Psoas muscle (tissue), 8 donors: ENCODE measurements at places on chromosomes 3 and 15.

DNA sequence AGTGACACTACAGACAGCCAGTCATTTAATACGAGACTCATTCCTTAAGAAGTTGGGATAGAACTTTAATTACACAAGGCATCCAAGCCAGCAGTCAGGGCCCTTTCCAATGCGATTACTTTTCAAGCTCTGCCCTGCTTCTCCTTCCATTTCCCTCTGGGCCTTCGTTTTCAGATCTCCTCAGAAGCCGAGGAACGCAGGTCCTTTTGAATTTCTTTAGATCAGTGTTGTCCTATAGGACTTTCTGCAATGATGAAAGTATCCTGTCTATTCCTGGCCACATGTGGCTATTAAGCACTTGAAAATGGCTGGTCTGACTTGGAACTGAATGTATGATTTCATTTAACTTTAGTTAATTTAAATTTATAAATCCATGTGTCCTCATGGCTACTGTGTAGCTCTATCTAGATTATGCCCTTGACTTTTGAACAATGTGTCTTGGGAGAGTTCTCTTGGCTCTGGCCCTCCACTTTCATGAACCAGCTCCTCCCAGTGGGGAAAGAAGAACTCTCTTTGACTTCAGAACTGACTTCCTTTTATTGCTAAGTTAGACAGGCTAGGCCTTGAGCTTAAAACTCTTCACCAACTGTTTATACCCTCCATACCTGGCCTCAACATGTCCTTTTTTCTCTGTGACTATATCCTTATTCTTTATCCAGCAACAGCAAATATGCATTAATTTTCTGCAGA is 22.6 kb downstream of the TGFBR2 start:
- peak overlapping the region; percentile 25 for H3K4me3 ChIP-seq
- H3K27me3 ChIP-seq, result no peaks in the 10 kb centered on the region
- peak overlapping the region; percentile 83 for H3K27ac ChIP-seq
- H3K36me3 ChIP-seq, result no peaks in the 10 kb centered on the region
- peaks cover 78% of the 10 kb centered on the region for H3K4me1 ChIP-seq

DNA sequence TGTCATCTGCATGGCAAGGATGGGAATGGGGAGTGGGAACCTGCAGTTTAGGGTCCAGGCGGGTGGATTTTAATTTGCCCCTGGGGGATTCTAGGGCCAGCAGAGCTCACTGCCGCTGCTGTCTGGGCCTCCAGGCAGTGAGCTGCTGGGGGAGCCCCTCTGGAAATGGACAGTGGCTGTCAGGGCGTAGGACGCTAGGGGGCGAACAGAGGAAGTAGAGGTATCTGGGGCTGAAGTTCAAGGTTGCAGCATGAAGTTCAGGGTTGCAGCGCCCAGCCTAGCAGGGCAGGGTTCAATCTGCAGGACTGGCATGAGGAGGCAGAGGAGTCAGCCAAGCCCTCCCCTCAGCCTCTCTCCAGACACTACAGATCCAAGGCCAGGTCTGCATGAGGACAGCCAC is 49.5 kb downstream of the APBA2 start:
- no peak overlapping the region for H3K4me3 ChIP-seq
- DNase-seq, result no peak
- no peak overlapping the region for H3K27ac ChIP-seq
- H3K4me1 ChIP-seq, result no peaks in the 10 kb centered on the region
- H3K27me3 ChIP-seq, result peaks cover 4% of the 10 kb centered on the region

DNA sequence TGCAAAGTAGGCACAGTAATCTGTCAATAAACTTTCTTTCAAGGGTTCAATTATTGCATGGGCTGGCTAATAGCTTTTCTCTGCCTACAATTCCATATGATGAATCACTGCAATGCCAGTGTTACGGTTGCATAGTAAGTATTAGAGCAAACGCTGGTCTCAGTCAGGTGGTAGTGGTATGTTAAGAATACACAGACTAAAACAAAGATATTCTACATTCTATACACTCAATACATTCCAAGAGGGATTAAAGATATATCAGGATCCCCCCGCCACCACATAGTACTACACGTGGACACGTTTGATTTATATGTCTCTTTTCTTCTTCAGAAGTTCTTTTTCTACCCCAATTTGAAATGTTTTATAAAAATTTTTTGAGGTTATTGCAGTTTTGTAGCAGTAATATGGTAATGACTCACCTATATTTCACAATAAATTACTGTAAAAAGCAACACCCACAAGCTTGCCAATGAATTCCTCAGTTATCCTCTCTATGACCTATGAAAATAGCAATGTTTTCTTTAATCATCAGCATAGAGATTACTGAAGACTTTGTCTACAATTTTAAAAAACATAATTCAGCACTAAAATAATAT is 68.2 kb downstream of the CD200R1L start:
- no peaks in the 10 kb centered on the region for H3K36me3 ChIP-seq
- DNase-seq, result no peak
- peak overlapping the region; percentile 16 for H3K27ac ChIP-seq
- H3K27me3 ChIP-seq, result no peaks in the 10 kb centered on the region
- H3K4me3 ChIP-seq, result no peak overlapping the region
- no peaks in the 10 kb centered on the region for H3K4me1 ChIP-seq

GRCh38 chr3:4494895-4495264 is 1.7 kb downstream of the ITPR1 start:
- H3K36me3 ChIP-seq, result no peaks in the 10 kb centered on the region
- no peaks in the 10 kb centered on the region for H3K27me3 ChIP-seq
- no peak for DNase-seq
- peak overlapping the region; percentile 72 for H3K4me3 ChIP-seq

- no peaks in the 10 kb centered on the region for H3K4me1 ChIP-seq
- H3K27ac ChIP-seq, result no peak overlapping the region
- no peak for DNase-seq
- no peaks in the 10 kb centered on the region for H3K27me3 ChIP-seq
- H3K4me3 ChIP-seq, result no peak overlapping the region
Observed at GRCh38 chr3:129461022-129461421, 21.0 kb downstream of the IFT122 start.

DNA sequence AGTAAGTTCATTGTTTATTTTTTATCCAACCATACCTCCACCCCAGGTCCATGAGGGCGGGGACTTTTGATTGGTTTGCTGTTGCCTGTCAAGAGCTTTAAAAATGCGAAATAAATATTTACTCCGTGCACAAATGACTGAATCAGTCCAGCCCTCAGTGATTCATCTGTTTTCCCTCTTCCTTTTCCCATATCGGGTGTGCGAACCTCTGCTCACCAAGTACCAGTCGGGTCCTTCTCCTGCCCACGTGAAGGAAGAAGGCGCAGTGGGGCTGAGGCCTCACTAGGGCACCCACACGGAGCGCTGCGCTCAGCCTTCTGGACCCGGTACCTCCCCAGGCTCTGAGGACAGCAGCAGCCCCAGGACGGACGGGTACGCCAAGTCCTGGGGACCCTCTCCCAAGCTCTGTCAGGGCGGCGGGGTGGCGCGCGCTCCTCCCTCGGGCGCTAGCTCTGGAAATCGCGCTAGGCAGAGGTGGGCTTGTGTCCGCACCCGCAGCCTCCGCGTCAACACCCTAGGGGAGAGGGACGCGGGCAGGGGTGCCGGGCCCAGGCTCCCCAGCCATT is 70.5 kb upstream of the EPHB3 start:
- no peaks in the 10 kb centered on the region for H3K4me1 ChIP-seq
- no peak for DNase-seq
- H3K27ac ChIP-seq, result no peak overlapping the region

DNA sequence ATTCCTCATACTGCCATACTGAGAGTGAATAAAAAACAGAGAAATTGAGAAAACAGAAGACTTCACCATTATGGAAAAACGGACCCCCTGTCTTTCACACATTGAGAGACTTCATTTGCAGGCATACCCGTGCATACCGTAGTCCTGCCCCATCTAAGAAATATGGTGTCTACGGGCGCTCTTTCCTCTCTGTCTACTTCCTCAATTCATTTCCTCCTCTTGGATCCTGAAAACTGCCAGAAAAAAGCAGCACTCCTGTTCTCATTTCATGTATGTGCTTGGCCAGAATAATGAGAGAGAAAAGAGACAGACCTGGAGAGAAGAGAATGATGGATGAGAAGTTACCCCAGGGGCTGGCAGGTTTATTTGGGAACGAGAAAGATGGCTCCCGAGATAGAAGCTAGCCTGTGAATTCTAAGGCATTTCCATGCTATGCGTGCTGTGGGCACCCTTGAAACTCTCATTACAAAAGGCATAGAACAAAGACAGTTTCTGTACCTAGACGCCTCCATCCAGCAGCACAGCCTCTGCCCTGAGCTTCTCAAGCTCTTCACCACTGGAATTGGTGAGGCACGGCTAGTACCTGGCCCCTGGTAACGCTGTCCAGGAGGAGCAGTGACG is 62.5 kb upstream of the EPHB3 start:
- DNase-seq, result no peak
- peaks cover 50% of the 10 kb centered on the region for H3K27me3 ChIP-seq
- no peaks in the 10 kb centered on the region for H3K4me1 ChIP-seq
